RPMI7951 (cell line): ENCODE measurements at places on chromosomes 16 and 17. TPM values are rescaled to one million over a fixed set of nuclear protein-coding genes. Genes with fewer than 3 reads are reported as not detected.

DNA sequence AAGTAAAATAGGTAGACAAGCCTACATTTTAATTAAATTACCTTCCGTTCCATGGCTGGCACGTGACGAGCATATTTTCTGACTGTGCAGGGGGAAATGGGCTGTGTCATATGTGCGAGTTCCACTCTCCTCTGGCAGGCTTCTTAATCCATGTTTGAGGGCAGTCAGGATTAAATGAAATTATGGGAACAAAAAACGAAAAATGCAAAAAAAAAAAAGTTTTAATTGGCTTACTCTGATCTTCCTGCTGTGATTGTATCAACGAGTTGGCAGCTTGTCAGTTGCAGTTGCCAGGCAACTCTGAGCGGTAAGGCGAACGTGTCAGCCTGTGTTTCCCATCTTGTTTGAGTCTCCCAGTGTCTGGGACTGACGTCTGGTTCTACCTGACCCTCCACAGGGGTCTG is 302.9 kb upstream of the XYLT1 start:
- DNase-seq, result peak; percentile 49

DNA sequence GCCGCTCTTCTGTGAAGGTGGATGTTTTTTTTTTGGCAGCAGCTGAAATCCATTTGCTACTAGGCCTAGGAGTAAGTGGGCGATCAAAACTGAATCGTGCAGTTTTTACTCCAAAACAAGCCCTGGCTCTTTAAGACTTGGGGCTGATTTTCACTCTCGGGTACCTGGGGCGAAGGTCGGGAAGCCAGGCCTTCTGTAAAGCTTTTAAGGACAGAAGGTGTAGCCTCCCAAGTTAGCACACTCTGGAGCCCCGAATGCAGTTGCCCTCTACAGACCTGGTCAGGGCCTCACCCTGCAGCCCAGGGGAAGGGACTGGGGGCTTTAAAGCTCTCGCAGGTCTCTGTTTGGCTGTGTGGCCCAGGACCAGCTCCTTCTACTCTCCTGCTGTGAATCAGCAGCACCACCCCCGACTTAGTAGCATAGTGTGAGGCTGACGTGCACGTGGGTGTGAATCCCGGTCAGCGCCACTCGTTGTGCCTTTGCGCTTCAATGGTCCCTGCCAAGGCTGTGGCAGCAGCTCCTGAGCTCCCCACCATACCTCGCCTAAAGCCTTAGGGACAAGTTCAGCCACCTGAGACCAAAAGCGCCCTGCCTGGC is 49.9 kb downstream of the TMEM235 start:
- no peak for DNase-seq

The IL17C gene
- total RNA-seq, result not detected in 2 replicates

GRCh38 chr17:6437466-6437865 is 2.5 kb upstream of the AIPL1 start:
- DNase-seq, result no peak

The MLLT6 gene
- total RNA-seq, result 9.3 and 13.9 TPM in 2 replicates

DNA sequence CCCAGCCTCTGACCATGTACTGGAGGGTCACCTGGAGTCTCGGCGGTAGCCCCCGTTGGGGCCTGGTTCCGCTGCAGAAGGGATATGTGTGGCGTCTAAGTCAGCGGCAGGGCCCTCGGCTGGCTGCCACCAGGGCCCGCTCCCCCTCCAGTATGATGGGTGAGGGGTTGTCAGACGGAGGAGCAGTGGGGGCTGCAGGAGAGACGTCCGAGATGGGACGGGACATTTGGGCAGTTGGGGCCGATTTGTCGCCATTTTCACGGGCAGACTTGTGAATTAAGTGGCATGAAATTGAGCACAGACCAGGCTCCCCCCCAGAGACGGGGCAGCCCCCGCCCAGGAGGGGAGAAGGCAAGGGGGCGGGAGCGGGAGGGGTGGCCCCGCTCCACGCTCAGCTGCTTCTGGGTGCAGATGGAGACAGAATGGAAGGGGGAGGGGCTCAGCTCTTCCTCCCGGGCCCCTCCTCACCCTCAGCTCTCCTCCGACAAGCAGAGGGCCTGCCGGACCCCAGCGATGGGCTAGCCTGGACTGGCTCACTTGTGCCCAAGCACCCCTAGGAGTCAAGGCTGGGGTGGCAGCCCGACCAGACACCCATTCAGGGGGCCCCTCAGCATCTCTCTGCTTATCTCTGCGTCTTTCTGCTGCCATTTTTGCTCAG is 52.7 kb upstream of the LHX1 start:
- DNase-seq, result no peak

DNA sequence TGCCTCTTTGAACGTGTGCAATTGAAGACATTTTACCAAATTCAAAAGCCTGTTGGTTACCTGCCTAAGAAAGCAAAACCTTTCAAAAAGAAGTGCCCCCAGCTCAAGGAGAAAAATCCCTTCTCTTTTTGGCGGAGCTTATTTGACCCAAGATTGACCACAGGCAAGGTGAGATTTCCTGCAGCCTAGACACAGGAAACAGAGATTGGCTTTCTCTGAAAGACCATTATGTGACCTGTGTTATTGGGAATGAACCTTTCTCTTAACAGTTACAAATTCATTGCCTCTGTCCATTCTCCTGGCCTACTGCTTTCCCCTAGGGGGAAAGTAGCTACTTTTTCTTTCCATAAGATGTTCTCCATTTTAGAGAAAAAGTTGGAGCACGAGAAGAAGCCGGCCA is 42.1 kb upstream of the MAF start:
- no peak for DNase-seq
